ACHN (cell line): ENCODE measurements at places on chromosomes 1 and 21.

- no peak for DNase-seq
These were observed 437.8 kb downstream of the LTN1 start for GRCh38 chr21:28554660-28555475.

GRCh38 chr1:87830432-87830978, 501.8 kb downstream of the LMO4 start:
- no peak for DNase-seq

DNA sequence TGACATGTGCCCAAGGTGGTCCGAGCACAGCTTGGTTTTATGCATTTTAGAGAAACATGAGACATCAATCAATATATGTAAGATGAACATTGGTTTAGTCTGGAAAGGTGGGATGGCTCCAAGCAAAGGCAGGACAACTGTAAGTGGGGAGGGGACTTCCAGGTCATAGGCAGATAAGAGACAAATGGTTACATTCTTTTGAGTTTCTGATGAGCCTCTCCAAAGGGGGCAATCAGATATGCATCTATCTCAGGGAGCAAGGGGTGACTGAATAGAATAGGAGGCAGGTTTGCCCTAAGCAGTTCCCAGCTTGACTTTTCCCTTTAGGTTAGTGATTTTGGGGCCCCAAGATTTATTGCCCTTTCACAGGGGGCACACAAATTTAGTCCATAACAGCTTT, 94.2 kb upstream of the COA6 start:
- DNase-seq: no peak

DNA sequence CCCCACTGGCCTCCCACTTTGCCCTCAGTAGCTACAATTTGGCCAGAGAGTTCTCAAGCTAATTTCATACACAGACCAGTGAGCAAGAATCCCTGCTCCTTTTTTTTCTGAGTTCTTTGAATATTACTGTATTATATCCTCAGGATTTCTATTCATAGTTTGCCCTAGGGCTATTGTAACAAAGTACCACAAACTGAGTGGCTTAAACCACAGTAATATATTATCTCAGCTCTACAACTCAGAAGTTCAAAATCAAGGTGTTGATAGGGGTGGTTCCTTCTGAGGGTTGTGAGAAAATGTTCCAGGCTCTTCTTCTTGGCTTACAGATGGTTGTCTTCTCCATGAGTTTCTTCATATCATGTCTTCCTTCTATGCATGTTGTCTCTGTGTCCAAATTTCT, 289.4 kb upstream of the ESRRG start:
- DNase-seq: no peak

DNA sequence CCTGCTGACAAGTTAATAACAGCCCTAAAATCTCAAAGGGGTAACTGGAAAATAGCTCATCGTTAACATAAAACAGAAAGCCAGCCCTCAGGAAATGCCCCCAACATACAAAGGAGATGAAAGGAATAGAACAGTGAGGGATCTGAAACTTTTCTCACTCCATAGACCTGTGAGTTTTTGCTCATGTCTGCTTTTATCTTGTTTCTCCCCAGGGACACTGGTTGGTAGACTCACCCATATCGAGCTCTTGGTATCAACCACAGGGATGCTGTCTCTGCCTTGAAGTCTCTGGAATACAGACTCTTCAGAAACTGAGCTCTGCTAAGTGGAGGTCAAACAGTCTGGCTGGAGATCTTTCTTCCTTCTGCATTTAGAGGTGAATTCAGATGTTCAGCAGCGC, 77.4 kb upstream of the CAMK1G start:
- no peak for DNase-seq

- no peak for DNase-seq
These were observed 23.1 kb downstream of the IL10RB start for GRCh38 chr21:33289199-33289819.

- no peak for DNase-seq
These were observed 18.6 kb downstream of the PCSK9 start for GRCh38 chr1:55057956-55058298.

- no peak for DNase-seq
These were observed 4.7 kb upstream of the THEM5 start for GRCh38 chr1:151858030-151858746.

DNA sequence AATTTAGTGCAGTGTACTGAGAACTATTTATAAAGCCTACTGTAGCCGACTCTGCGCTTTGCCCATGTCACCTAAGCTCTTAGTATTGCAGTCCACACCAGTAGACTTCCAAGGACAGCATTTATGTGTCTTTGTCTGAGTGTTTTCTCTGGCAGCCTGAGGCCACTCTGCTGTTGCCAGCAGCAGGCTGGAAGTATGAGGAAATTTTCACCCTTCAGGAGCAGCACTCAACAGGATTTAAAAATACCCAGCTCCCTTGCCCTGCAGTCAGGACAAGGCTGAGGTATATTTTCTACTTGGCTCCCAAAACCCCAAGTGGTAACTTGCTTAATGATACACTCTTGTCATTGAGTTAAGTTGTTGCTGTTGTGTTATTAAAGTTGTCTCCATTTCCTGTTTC, 230.1 kb downstream of the SRGAP2C start:
- peak; percentile 25 for DNase-seq

GRCh38 chr21:44013380-44014088, 1.4 kb downstream of the TRAPPC10 start:
- peak; percentile 18 for DNase-seq

GRCh38 chr1:9086045-9086444, 16.6 kb upstream of the SLC2A5 start:
- DNase-seq: no peak

DNA sequence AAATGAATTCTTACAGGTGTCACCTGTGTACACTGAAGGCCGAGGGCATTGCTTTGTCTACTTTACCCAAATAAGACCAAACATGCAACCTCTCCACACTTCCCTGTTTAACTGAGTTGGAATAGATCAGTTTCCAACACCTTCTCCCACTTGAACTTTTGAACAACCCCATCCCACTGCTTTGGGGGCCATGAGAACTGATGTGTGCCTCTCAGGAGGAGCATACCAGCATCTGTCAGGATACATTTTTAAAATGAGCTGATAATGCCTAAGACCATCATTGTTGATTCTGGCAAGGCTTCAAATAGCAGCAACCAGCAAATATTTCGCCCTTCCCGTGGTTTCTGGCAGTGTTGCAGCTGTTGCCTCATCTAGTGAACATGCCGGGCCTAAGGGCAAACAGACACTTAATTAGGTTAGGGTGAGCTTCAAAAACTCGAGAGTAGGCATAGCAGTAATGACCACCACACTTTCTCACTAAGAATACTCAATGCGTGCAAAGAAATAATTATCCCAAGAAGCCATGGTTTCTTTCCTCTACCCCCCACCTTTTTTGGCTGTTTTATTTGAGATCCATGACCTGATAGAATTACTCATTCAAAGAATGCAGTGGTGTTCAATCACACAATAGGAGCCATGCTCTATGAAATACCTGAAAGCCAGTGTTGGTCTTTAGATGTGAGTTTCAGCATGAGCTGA, 63.7 kb downstream of the MAP10 start:
- DNase-seq: no peak

DNA sequence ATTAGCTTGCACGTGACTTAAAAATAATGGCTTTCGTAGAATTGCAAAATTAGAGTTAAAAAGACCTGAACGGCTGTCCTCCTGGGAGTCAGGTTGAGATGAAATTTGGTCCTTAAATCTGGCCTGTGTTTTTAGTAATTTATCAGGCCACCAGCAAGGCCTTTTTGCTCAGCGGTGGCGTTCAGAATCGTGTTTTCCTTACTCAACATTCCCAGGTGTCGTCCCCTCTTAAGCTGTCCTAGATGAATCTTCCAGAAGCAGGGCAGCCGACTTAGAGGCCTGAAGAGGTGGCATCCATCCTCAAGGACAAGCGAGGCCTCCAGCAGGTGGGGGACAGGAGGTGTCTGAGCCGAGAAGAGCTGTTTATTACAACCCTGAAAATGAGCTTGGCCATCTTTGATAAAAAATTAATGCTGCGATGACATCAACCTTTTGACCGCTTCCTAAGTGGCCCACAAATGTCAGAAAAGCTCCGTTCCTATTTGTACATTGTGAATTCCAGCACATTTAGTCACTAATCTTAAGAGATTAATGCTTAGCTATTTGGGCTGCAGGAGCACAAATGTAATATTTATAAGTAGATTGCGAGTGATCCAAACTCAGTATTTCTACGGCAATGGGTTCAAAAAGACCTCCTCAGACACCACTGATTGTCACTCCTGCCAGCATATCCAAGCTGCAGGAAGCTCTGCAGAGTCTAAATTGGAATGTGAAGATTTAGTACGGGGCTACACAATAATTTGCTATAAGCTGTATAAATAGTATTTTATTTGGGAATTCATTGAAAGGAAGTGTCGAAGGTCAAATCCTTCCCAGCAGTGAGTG, 344.1 kb upstream of the VAMP3 start:
- DNase-seq: no peak

DNA sequence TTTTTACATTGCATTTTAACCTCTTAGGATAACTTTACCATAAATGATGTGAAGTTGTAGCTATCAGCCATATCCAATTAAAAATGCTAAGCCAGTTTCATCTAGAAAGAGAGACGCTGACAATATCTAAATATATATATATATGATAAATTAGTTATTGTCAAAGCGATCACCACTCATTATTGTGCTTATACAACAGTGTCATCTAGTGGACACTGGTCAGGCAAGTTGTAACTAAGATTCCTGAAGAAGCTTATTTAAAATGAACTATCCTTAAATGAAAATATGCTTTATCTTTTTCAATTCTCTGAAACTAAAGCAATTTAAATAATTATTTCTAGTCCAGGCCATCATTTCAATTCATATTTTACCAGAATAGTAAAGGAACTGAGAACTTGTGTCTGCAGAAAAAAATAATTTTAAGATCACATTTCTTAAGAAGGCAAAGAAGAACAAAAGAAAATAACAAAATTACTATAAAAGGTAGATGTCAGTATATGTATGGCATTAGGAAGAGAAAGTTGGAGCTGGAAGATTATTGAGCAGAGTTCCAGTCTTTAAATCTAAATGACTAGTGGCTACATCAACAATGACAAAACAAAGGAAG, 193.3 kb upstream of the SNX7 start:
- DNase-seq: peak; percentile 66

- no peak for DNase-seq
These were observed 18.0 kb downstream of the SSX2IP start for GRCh38 chr1:84672080-84672854.

DNA sequence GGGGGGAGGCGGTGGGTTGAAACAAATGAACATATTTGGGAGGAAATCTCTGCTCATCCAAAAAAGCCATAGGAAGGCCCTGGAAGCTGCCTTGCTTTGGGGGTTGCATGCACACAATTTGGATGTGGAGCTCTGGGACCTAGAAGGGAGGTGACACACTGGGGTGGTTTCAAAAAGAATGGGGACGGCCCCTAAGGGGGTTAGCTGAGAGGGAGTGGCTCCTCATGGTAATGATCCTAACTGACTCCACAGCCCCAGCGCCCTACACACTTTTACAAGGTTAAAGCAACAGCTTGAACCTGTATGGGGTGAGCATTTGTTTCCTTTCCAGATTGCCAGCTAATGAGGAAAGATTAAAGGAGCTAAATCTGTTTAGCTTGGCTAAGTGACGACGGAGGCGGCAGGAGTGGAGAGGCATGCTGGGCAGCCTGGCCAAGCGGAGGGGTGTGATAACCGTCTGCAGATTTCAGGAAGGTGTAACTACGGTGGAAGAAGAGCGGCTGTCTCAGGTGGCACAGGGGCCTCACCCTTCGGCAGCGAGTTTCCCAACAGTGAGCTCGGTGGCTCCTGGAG, 107.3 kb downstream of the RNF220 start:
- no peak for DNase-seq

GRCh38 chr1:147717706-147718097, 42.7 kb downstream of the GJA5 start:
- no peak for DNase-seq

GRCh38 chr1:15742339-15742801, at the start of gene TMEM82:
Gene TMEM82 (plus strand): TSS chr1:15742499. CDS start chr1:15742560, 61 bp downstream.
- DNase-seq: no peak

DNA sequence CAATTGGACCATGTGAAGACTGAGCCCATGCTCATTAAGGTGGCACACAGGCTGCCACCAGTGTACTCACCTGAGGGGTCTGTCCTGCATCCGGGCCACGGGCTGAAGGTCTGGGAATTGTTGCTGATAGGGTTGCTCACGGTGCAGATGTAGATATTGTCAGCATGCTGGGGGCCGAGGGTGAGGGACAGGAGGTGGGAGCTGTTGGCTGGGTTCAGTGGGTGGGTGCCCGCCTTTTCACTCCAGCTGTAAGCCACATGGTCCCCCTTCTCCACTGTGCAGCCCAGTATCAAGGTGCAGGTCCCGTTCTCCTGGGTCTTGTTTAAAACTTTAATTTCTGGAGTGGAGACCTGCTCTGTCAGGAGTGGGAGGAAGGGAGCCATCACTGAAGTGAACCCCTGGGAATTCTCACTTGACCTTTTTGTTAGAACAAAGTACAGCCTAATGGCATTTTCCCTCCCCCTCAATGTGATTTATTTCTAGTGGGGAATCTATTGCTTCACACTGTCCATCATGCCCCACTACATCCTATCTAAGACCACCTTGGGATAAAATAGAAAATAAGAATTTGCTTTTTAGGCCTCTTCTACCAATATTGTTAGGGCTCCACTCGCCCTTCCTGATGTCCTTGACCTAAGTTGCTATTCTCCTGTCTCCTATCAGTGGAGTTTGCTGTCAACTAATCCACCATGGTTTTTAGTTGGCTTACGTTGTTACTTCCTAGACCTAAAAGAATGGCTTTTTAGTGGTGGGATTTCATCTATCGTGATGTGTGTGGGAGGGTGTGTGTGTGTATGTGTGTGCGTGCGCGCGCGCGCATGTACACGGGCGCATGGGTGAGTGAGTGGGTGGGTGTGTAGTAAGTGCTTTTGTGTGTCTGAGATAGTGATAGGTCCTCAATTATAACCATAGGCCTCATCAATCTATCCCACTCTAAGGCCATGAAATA, 12.0 kb downstream of the SLAMF1 start:
- DNase-seq: no peak

DNA sequence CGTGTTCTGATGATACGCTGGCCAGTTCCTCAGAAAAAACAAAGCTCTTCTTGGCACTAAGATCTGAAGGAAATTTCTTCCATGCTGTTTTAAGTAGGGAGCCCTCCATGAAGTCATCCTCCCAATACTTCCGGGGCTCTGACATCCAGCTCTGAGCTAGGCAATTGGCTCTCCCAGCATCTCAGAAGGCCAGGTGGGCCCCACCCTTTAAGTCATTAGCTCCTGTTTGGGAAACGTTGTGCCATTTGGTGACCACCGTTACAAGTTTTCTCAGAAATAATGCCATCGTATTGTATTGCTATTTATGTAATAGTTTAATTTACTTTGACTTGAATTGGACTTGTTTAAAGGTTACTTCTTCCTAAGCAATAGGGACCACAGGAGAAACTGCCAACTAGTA, 130.3 kb upstream of the EDN2 start:
- DNase-seq: no peak

GRCh38 chr1:89257041-89257440, 15.6 kb downstream of the GBP5 start:
- DNase-seq: no peak

DNA sequence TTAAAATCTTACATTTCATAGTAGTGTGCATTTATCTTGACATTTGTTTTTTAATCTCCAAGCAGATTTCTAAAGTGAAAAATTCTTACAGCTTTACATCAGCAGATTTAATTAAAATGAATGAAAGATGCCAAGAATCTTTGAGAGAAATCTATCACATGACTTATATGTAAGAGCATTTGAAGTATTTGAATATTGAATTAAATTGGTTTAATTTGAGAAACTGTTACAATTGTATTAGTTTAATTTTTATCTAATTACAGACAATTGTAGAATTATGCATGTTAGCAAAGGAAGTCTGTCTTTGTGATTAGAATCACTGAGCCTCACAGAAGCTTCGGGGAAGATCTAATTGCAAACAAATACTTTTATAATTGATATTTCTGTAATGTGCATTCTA, 52.2 kb downstream of the ASB17 start:
- no peak for DNase-seq
